GM23248 (cell line): ENCODE measurements at places on chromosomes 1 and 21. TPM values are rescaled to one million over a fixed set of nuclear protein-coding genes. Genes with fewer than 3 reads are reported as not detected.

Gene CYP4Z1
- not detected in 2 replicates for total RNA-seq

GRCh38 chr1:45272913-45273371, 53.8 kb upstream of the HPDL start:
- peaks cover 6% of the 10 kb centered on the region for H3K4me1 ChIP-seq
- no peaks in the 10 kb centered on the region for H3K27me3 ChIP-seq
- DNase-seq = peak; percentile 80
- H3K36me3 ChIP-seq = no peaks in the 10 kb centered on the region
- peak overlapping the region; percentile 70 for H3K27ac ChIP-seq

Gene TFF1
- total RNA-seq = not detected in 2 replicates

DNA sequence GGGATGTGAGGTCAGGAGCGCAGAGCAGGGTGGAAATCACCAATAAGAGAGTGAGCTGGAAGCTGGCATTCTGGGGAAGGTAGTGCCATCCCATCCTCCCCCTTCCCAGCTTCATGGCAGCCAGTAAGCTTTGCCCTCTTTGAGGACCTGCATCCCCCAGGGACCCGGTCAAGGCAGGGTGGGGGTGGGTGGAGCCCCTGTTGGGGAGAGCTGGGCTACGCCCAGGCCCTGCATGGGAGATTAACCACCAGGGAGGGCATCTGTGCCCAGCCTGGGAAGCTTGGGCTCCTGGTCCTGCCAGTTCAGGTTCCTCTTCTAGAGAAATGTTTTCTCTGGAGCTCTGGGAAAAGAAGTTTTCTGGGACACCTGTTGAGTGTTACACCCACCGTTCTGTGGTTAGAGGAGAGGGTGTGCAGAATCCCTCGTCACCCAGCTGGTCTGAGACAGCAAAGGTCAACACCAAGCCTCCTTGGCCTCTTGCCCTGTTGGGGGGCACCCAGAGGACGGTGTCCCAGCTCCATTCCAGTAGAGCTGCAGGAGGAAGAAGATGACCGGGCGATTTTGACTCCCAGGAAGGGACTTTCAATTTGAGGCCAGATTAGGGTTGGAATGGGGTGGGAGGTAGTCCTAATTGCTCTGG, 30.1 kb upstream of the TENT5C start:
- no peaks in the 10 kb centered on the region for H3K36me3 ChIP-seq
- no peak for DNase-seq
- no peaks in the 10 kb centered on the region for H3K4me1 ChIP-seq
- no peaks in the 10 kb centered on the region for H3K27me3 ChIP-seq
- no peak overlapping the region for H3K4me3 ChIP-seq
- no peak overlapping the region for H3K27ac ChIP-seq

Gene DCDC2B
- total RNA-seq = not detected in 2 replicates

Gene PTTG1IP
- 680 and 814 TPM in 2 replicates for total RNA-seq

Gene C1orf52
- 26.7 and 30.9 TPM in 2 replicates for total RNA-seq

- H3K4me3 ChIP-seq = peak overlapping the region; percentile 87
- no peak overlapping the region for H3K27ac ChIP-seq
- peaks cover 9% of the 10 kb centered on the region for H3K36me3 ChIP-seq
- peaks cover 22% of the 10 kb centered on the region for H3K4me1 ChIP-seq
- no peaks in the 10 kb centered on the region for H3K27me3 ChIP-seq
- DNase-seq = no peak
Measured at GRCh38 chr1:42845866-42846256, 552 bp upstream of the ZNF691 start.

Gene OSCP1
- total RNA-seq = 6.6 and 6.9 TPM in 2 replicates

- no peaks in the 10 kb centered on the region for H3K36me3 ChIP-seq
- H3K4me3 ChIP-seq = no peak overlapping the region
- no peaks in the 10 kb centered on the region for H3K27me3 ChIP-seq
- no peak for DNase-seq
- H3K4me1 ChIP-seq = no peaks in the 10 kb centered on the region
- H3K27ac ChIP-seq = no peak overlapping the region
Measured at GRCh38 chr21:40481764-40482163, 365.2 kb downstream of the DSCAM start.

Gene RIMS3
- 0.25 TPM in 1 of 2 replicates, not detected in the other for total RNA-seq

DNA sequence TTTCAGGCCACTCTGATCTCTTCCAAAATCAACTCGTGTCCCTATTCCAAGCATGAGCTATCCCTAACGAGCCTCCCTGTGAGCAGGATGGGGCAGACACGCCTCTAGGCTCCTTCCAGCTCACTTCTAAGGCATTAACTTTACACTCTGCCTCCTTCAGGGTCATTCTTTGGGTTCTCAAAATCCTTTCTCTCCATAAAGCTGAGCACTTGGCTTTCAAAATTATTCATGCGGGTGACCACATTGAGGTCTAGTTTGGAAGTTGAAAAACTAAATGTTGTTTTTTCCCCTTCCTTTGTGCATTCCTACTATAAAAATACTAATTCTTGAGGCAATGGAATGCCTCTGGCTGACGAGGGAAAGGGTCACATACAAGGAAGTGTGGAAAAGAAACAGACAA, 33.5 kb upstream of the BMP8B start:
- no peaks in the 10 kb centered on the region for H3K36me3 ChIP-seq
- H3K27me3 ChIP-seq = no peaks in the 10 kb centered on the region
- H3K27ac ChIP-seq = no peak overlapping the region
- no peak overlapping the region for H3K4me3 ChIP-seq

Gene OPN3
- 10.2 and 15.2 TPM in 2 replicates for total RNA-seq

- peak overlapping the region; percentile 80 for H3K4me3 ChIP-seq
- H3K36me3 ChIP-seq = no peaks in the 10 kb centered on the region
- H3K27ac ChIP-seq = no peak overlapping the region
- peak; percentile 95 for DNase-seq
Measured at GRCh38 chr1:202861420-202862132, 27.4 kb downstream of the RABIF start.

Gene DAP3
- total RNA-seq = 41.1 and 41.4 TPM in 2 replicates

Gene PTPRU
- total RNA-seq = 16.8 and 18.0 TPM in 2 replicates

- peaks cover 18% of the 10 kb centered on the region; the same call in 1 of the 2 replicates for H3K27me3 ChIP-seq
- no peaks in the 10 kb centered on the region for H3K36me3 ChIP-seq
- DNase-seq = no peak
- no peak overlapping the region for H3K27ac ChIP-seq
- no peak overlapping the region for H3K4me3 ChIP-seq
Measured at GRCh38 chr1:10851024-10852013, 54.9 kb upstream of the CASZ1 start.

- no peak for DNase-seq
- no peaks in the 10 kb centered on the region for H3K36me3 ChIP-seq
- H3K4me1 ChIP-seq = peaks cover 5% of the 10 kb centered on the region; the same call in 1 of the 2 replicates
- H3K4me3 ChIP-seq = no peak overlapping the region
- H3K27ac ChIP-seq = no peak overlapping the region
Measured at GRCh38 chr21:44911384-44912157, 9.1 kb downstream of the ITGB2 start.

Gene FYB2
- not detected in 2 replicates for total RNA-seq

Gene LIX1L
- total RNA-seq = 26.1 and 36.5 TPM in 2 replicates

GRCh38 chr1:169321539-169321938, 46.1 kb downstream of the NME7 start:
- H3K27me3 ChIP-seq = no peaks in the 10 kb centered on the region
- H3K27ac ChIP-seq = no peak overlapping the region
- H3K4me1 ChIP-seq = peaks cover 6% of the 10 kb centered on the region; the same call in 1 of the 2 replicates
- DNase-seq = peak; percentile 66
- no peaks in the 10 kb centered on the region for H3K36me3 ChIP-seq
